ENCODE measurements at places on chromosomes 3 and 15. TPM values are rescaled to one million over a fixed set of nuclear protein-coding genes. Genes with fewer than 3 reads are reported as not detected.

NRROS gene
- 2.0 TPM for total RNA-seq

GUCA1C gene
- not detected for total RNA-seq

LRRC2 gene
- total RNA-seq: 1.6 TPM

RTF1 gene
- 52.4 TPM for total RNA-seq

PAK6 gene
- total RNA-seq: 13.8 TPM

KNL1 gene
- total RNA-seq: 1.6 TPM

All from prostate gland (tissue), 2 donors.